Fibroblast of lung (primary cell): ENCODE measurements at places on chromosomes 5 and 9. TPM values are rescaled to one million over a fixed set of nuclear protein-coding genes. Genes with fewer than 3 reads are reported as not detected.

- DNase-seq, result peak; percentile 65
- H3K4me3 ChIP-seq, result no peak overlapping the region
- no peaks in the 10 kb centered on the region for H3K27me3 ChIP-seq
- H3K4me1 ChIP-seq, result peaks cover 2% of the 10 kb centered on the region
- no peaks in the 10 kb centered on the region for H3K36me3 ChIP-seq
- H3K27ac ChIP-seq, result no peak overlapping the region
Observed at GRCh38 chr5:89584339-89584956, 701.5 kb upstream of the MEF2C start.

DNA sequence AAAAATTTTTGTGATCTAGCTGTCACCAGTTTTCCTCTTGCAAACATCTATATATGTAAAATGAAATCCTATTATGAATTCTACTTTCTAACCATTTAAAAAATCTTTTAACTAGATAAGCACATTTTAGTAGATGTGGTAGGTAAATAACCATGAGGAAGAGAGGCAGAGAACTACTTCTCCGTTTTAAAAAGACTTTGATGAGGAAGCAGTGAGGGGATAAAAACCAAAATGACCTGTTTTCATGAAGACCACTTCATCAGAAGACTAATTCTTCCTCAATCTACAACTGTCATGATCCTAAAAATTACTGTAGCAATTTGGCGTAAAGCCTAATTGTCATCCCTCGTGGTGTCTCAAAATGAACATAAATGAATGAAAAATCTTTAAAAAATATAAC is 15.7 kb upstream of the ERBIN start:
- H3K36me3 ChIP-seq, result no peaks in the 10 kb centered on the region
- no peak overlapping the region for H3K4me3 ChIP-seq
- H3K27ac ChIP-seq, result no peak overlapping the region

- no peaks in the 10 kb centered on the region for H3K36me3 ChIP-seq
- no peaks in the 10 kb centered on the region for H3K27me3 ChIP-seq
- DNase-seq, result no peak
- H3K4me3 ChIP-seq, result no peak overlapping the region
- no peak overlapping the region for H3K27ac ChIP-seq
Observed at GRCh38 chr9:125632321-125633115, 74.5 kb downstream of the MAPKAP1 start.

The OTULIN gene
- 13.9 and 17.8 TPM in 2 replicates for total RNA-seq
